ENCODE measurements at places on chromosomes 11 and 22.
A peak's percentile ranks its signal among the peaks of the same experiment; 100 is the strongest.

DNA sequence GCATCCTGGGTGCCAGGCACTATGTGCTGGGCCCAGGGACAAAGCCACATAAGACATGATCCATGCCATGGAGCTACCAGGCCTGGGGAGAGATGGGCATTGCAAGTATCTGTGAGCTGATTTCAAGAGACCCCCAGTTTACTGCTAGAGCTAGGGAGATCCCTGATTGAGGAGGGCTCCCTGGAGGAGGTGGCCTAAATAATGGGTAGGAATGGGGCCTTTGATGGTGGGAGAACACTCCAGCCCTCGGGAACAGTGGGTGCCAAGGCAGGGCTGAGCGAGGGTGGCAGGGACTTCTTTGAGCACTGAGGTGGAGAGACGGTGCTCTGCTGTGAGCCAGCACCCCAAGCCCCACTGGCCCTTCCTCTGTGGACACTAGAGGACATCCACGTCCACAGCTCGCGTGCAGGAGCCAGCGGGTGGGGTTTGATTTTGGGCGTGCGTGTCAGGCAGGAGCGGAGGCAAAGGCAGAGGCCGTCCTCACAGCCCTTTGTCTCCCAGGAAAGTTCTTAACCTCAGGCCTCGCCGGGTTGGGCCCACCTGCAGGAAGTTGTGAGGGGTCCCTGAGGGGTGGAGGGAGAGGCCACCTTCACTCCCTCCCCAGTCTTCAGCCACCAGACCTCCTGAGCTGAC lies 52.9 kb upstream of the PPARA start:
- DNase-seq = no peak

DNA sequence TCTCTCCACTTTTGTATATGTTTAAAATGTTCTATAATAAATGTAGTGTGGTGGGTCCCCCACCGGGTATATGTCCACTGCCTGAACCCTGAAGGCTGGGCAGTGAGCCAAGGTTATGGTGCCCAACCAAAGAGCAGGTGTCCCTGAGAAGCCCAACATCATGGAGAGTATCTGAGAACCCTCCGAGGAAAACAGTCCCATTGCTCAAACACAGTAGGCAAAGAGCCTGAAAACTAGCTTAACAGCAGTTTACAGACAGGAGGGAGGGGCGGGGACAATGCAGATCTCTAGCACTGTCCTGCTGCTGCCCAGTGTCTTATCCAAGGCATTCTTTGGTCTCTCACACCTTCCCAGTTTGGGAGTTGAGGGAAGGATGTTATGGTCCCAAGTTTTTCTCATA lies 91.0 kb downstream of the TMPRSS5 start:
- no peak for DNase-seq

DNA sequence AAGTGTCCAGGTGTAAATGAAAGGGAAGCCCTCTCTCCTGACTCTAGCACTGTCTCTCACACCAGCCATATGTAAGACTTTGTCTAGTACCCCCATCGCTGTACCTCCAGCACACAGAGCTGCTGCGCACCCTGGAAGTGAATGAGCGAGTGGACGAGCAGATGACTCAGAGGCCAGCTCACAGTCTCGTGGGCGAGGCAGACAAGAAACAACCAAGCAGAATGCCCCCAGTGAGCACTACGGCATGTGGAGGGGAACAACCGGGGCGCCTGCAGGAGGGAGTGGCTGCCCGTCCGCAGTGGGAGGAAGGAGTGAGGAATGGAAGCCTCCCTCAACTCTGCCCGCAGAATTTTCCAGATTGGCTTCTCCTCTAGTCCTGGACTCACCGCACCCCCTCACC lies 46.4 kb downstream of the MCM5 start:
- DNase-seq = peak; percentile 95

DNA sequence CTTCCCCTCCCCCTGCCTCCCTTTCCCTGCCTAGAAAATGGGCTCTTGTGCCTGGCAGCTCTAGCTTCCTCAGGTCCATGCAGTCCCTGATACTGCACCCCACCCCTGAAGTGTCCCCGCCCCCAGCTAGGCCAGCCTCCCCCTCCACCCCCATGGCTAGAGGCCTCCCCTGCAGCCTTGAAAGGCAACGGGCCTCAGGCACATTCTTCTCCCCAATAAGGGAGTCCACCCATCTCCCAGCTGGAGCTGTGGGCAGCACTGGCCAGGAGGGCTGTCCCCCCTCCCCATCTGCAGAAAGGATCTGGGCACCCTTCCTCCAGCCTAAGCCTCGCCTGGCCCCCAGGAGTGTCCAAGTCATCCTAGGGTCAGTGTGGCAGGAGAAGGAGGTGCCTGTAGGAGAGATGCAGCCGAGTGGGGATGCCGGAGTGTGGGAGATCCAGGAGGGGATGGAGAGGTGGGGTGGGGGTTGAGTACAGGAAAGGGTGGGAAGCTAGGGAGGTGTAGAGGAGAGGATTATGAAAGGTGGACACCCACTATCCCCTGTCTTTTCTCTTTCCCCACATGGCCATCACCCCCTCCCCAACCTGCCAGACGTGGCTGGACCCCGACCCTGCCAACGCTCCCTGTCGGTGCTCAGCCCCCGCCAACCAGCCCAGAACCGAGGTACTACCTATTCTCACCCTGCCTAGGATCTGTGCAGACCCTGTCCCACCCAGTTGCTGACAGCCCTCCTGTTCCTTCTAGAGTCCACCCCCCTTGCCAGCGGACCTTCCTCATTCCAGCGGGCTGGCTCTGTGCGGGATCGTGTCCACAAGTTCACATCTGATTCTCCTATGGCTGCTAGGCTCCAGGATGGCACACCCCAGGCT lies 9.3 kb downstream of the SMTN start:
- DNase-seq = no peak

DNA sequence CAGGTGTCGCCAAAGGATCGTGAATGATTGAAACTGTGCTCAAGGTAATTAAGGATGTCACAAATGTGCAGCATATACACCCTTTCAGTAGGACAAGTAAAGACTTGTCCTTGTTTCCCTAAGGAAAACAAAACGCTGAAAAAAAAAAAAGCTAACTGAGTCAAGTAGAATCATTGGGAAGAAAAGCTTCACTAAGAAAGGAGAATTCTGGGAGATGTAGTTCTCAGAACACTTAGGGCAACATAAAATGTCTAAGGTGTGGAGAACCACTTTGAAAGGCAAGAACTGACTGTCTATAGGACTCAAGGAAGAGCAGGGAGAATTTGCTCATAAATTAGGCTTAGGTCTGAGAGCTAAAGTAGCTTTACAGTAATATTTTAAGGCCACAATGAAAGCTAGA lies 2.9 kb upstream of the OR5T1 start:
- DNase-seq = no peak

DNA sequence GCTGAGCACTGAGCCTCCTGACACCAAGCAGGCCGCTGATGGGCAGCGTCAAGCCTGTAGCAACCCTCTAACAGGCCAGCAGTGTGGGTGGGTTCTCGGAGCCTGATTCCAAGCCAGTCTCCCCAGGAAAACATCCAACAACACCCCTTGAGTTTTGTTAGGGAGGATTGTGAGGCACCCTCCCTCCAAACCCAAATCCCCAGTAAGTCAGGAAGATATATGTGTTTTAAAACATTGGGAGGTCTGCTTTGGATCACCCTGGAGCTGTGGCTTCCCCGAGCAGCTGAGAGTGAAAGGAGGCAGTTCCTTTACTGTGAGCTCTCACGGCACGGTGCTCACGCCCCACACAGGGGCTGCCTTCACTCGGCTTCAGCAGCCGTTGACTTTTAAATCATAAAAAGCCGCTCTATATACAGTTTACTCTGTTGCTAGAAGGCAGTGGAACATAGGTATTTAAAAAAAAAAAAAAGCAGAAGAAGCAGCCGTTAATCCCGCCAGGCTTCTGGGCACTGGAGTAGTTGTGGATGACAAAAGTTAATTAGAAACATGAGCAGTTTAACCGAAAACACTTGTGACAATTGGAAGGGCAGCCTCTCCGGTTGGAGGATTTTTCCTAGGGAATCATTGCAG lies 218.6 kb downstream of the NAV2 start:
- peak; percentile 82 for DNase-seq

GRCh38 chr22:43013355-43014315 lies 1.3 kb downstream of the PACSIN2 start:
- DNase-seq = peak; percentile 30

DNA sequence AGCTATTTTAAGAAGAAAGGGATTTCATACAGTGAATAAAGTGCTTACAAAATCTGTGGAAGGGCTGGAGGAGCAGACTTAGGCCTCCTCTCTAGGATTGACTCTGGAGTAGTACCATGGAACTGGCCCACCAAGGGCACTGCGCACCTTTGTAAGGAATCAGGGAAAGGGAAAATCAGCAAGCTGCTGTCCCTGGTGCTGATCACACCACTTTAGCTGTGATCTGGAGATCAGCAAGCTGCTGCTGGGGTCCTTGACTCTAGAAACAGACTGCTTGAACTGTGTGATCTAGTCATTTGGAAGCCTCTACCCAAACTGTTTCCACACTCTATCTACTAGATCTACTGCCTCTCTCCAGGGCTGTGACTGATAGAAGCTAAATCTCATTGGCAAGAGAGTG lies 18.4 kb upstream of the TECTA start:
- no peak for DNase-seq

GRCh38 chr11:57491371-57492061 lies 24.0 kb downstream of the SLC43A1 start:
- DNase-seq = peak; percentile 36

DNA sequence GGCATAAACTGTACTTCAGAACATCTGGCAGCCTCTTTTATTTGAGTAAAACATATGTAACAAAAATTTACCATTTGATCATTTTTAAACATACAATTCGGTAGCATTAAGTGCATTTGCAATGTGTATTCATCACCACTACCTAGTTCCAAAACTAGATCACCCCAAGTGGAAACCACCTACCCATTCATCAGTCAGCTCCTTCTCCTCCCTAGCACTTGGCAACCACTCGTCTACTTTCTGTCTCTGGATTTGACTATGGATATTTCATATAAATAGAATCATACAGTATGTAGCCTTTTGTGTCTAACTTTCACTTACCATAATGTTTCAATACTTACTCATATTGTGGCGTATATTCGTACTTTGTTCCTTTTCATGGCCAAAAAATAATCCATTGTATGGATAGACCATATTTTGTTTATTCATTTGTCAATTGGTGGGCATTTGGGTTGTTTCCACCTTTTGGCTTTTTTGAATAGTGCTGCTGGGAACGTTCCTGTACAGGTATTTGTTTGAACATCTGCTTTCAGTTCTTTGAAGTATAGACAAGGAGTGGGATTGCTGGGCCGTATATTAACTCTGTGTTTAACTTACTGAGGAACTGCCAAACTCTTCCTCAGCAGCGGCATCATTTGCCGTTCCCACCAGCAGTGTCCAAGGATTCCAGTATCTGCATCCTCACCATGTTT lies 27.2 kb upstream of the ADORA2A start:
- DNase-seq = no peak

GRCh38 chr11:59550842-59551658 lies 39.7 kb downstream of the OR4D9 start:
- peak; percentile 95 for DNase-seq

DNA sequence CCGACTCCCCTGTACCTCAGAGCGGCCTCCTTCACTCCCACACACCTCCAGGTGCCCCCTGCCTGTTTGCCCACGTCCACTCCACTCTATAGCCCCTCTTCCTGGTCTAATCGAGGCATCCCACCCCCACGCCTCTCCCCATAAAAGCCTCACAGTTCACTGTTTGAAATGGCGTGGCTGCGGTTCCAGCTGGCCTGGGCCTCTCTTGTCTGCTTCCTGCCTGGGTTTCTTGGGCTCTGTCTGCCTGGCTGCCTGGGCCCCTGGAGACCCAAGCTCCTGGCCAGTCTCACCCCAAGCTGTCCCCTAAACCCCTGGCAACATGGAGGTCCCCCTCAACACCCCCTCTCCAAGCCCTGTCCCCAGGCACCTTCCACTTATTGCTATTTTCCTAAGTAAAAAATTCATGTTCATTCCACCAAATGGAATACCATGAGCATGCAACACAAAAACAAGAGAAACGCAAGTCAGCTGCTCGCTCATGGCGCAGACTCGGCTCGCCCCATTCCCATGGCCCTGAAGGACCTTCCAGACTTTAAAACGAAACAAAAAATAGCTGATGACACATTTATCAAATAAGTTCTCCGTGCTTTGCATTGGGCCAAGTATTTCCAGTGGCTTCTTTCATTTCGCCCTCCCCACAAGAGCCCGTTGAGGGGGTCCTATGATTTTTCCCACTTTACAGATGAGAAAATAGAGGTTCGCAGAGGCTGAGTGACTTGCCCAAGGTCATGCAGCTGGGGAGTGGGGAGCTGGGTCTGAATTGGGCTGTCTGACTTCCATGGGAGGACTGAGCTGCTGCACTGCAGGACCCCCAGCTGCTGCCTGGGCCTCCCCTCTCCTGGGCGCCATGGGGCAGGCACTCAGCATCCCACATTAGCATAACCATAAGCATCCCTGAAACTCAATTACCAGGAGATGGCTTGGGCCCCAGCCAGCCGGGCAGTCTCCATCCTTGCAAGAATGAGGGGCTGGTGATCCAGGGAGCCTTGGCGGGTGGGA lies 11.7 kb upstream of the FLRT1 start:
- DNase-seq = no peak

GRCh38 chr11:93734427-93735222 lies 6.7 kb downstream of the TAF1D start:
- no peak for DNase-seq

- DNase-seq = no peak
Observed at GRCh38 chr11:28542561-28542960, 434.4 kb downstream of the METTL15 start.

DNA sequence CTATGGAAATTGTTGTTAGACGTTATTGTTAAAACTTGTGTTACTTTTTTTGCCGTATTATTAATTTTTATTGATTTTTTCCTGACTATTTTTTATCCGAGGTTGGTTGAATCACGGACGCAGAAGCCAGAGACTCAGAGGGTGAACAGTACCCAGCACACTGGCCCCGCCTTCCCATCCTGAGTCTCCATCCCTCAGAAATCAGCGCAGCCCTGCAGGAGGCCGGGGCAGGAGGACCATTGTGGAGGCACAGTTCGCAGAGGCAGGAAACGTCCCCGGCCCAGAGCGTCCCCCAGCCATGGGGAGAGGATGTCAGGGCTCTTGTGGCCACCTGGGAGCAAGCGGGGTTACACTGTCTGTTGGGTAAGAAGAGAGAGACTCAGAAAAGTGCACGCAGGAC lies 843.0 kb downstream of the BRD1 start:
- no peak for DNase-seq

DNA sequence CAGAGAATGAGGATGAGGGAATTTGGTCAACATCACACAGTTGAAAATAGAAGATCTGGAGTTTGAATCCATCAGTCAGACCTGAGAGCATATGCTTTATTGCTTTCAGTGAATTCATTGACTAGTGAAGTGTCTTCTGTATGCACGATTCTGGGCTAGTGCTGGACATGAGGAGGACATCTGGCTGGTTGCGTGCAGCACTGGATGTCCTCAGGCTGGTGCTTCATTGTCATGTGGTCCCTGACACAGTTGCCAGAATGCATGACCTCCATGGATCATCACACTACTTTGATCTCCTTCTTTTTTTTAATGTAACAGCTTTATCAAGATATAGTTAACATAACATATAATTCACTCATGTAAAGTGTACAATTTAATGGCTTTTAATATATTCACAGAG lies 44.5 kb upstream of the MMP7 start:
- DNase-seq = no peak

- no peak for DNase-seq
Observed at GRCh38 chr22:48724899-48725298, 1102.8 kb downstream of the BRD1 start.

- no peak for DNase-seq
Observed at GRCh38 chr22:49055406-49055805, 772.3 kb downstream of the BRD1 start.
